ENCODE measurements at places on chromosomes 7 and 10.

DNA sequence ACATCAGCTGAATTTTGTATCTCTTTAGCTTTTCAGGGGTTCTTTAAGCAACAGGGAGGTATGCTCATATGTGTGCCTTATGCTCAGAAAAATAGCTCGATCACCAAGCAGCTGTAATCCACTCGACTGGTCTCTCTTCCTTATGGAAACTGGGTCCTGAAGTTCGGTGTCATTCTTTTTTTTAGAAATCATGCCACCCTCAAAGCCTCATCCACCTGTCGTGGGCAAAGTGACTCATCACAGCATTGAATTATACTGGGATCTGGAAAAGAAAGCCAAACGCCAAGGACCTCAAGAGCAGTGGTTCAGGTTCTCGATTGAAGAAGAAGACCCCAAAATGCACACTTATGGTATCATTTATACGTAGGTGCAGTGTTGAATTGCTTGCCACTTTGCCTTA, 83.6 kb downstream of the FANK1 start:
- DNase-seq = no peak
- H3K4me1 ChIP-seq = peaks cover 32% of the 10 kb centered on the region
- H3K4me3 ChIP-seq = no peak overlapping the region
- H3K27me3 ChIP-seq = no peaks in the 10 kb centered on the region

DNA sequence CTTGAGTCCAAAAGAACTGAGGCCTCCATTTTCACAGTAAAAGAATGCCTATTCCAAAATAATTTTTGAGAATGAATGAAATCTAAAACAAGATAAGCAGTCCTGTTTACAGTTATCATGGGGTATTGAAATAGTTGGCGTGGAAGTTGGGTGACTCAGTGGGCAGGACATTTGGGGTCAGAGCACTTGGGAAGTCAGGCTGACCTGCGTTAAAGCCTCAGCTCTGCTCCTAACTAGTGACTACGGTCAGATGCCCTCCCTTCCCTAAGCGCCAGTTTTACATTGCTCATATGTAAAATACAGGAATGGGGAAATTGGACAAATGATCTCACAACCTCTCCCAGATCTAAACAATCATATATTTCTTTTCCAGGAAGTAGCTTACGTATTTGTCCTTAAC, 2.3 kb upstream of the PAPSS2 start:
- H3K36me3 ChIP-seq = no peaks in the 10 kb centered on the region
- no peak overlapping the region for H3K4me3 ChIP-seq
- H3K27me3 ChIP-seq = peaks cover 52% of the 10 kb centered on the region
- no peak for DNase-seq

GRCh38 chr7:104973227-104973626, 40.8 kb upstream of the KMT2E start:
- peak overlapping the region; percentile 15 for H3K4me3 ChIP-seq
- peaks cover 5% of the 10 kb centered on the region for H3K36me3 ChIP-seq
- no peaks in the 10 kb centered on the region for H3K27me3 ChIP-seq
- H3K27ac ChIP-seq = no peak overlapping the region
- no peak for DNase-seq

- no peak for DNase-seq
- H3K4me3 ChIP-seq = no peak overlapping the region
- peak overlapping the region; percentile 59 for H3K27ac ChIP-seq
- no peaks in the 10 kb centered on the region for H3K27me3 ChIP-seq
These were observed 565.2 kb downstream of the KCNMA1 start for GRCh38 chr10:77072361-77072835.

GRCh38 chr7:129688503-129689222, 77.1 kb downstream of the NRF1 start:
- DNase-seq = no peak
- H3K4me1 ChIP-seq = peaks cover 4% of the 10 kb centered on the region
- no peak overlapping the region for H3K4me3 ChIP-seq
- H3K36me3 ChIP-seq = peaks cover 19% of the 10 kb centered on the region

Data from neural crest cell (in vitro differentiated cells).